Stimulated activated CD4-positive, alpha-beta T cell treated with anti-CD3 and anti-CD28 coated beads, Interleukin-15, amount 100 ng/mL, for 1 hour (primary cell): ENCODE measurements at places on chromosomes 1 and 21.

- DNase-seq: no peak
Observed at GRCh38 chr1:183214021-183214970, 28.2 kb downstream of the LAMC2 start.

- DNase-seq: no peak
Observed at GRCh38 chr1:54002544-54003248, 15.3 kb downstream of the LDLRAD1 start.

GRCh38 chr1:40687059-40687458 lies 4.4 kb upstream of the NFYC start:
- DNase-seq: no peak

- no peak for DNase-seq
Observed at GRCh38 chr1:193070942-193071341, 11.5 kb downstream of the RO60 start.

DNA sequence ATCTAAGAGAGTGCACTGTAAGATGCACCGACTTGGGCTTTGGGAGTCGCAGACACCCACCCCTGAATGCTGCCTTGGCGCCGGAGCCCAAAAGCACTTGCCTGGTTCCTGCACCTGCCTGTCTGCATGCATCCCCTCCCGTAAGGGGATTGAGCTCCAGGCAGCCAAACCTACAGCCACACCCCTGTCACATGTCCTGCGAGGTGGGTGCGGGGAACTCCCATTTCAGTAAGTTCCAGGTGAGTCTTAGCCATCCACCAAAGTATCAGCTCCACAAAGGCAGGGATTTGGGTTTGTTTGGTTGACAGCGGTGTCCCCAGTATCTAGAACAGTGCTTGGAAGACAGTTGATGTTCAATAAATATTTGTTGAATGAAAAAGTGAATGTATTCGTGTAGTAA lies 31.5 kb upstream of the MAP10 start:
- DNase-seq: no peak

DNA sequence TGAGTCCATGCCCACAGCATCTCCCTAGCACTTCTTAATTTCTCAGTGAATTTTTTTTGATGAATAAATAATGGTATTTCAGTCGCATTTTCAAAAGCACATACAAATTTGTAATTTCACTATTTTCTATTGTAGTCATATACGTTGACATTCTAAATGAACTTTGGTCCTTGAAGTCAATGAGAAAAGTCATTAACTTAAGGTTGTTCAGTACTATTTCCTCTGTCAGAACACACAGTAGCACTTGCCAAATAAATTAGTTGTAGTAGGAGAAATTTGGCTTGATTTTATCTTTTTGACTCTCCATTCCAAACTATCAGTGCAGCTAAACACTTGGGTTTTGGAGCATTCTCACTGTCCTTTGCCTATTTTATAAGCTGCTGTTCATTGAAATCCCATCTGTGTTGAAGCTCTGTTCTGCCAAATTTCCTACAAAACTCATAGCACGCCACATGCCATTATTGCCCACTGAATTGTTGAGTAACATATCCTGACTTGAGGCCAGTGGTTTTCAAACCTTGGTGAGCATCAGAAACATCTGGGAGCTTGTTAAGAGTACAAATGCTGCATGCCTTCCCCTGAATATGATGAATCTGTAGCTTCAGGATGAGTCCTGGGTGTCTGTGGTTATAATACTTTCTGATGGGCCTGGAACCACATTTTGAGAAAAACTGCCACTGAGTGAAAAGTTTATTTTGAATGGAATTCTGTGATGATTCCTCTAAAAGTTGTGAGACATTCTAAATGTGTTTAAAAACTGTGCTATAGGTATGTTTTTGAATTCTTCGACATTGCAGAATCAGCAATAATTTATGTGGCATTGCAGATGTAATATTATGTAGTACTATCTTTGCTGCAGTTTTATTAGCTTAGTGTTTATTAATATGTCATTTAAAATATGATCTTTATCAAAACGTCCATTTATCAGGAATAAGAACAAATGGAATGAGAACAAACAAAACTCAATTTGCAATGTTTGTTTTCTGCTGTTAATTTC lies 78.9 kb downstream of the DNM3 start:
- DNase-seq: no peak
